ENCODE measurements at places on chromosomes 2 and 18.

- no peak for DNase-seq
Measured at GRCh38 chr2:209901172-209901571, 101.3 kb upstream of the RPE start.

- DNase-seq = no peak
Measured at GRCh38 chr2:12090590-12090989, 344.2 kb downstream of the LPIN1 start.

DNA sequence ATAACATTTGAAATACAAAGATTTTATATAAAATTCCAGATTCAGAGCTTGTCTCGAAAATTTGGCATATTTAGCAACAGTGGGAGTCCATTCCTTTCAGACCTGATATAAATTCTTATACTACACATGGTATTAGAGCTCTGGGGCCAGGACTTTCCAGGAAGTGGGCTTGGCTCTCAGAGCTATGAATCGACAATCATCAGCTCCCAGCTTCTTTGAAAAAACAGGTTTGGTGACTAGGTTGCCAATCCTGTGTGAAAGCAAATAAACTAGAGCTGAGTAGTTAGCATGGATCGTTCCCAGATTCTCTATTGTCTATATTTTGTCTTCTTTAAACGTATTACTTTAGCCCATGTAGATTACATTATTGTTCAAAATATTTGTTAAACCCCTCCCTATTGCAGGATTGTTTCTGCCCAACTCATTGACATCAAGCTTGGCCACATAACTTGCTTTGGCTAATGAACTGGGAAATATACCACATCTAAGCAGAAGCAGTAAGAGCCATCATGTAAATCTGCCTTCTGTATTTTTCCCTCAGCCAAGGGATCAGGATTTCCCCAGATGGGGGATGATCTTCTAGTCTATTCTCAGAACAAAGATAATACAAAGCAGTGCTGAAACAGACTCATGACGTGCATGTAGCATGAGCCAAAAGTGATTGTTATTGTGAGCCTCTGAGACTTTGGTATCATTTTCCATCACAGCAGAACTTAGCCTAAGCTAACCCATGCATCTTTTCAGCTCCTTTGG, 105.4 kb downstream of the KCNH7 start:
- DNase-seq = no peak

- no peak for DNase-seq
Measured at GRCh38 chr2:239520811-239521517, 120.1 kb upstream of the HDAC4 start.

DNA sequence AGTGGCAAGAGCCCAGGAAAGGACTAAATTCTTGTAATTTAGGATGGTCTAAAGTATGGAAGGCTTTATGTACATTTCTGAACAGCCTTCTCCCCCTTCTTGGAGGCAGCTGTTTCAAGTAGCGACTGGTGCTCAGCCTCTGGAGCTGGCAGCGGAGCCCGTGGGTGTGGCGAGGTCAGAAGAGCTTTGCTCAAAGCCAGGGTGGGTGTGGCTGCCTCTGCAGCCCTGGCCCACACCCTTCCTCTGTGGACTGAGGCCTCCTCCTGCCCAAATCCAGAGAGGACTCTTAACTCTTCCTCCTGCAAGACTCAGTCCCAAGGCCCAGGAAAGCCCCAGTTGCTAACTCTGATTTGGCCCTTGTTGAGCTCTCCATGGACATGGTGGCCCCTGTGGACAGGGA, 202.1 kb upstream of the REV1 start:
- DNase-seq = no peak

GRCh38 chr18:78082816-78083215, 833.2 kb downstream of the GALR1 start:
- DNase-seq = no peak
